ENCODE measurements at places on chromosomes 16 and 17.
A peak's percentile ranks its signal among the peaks of the same experiment; 100 is the strongest.

DNA sequence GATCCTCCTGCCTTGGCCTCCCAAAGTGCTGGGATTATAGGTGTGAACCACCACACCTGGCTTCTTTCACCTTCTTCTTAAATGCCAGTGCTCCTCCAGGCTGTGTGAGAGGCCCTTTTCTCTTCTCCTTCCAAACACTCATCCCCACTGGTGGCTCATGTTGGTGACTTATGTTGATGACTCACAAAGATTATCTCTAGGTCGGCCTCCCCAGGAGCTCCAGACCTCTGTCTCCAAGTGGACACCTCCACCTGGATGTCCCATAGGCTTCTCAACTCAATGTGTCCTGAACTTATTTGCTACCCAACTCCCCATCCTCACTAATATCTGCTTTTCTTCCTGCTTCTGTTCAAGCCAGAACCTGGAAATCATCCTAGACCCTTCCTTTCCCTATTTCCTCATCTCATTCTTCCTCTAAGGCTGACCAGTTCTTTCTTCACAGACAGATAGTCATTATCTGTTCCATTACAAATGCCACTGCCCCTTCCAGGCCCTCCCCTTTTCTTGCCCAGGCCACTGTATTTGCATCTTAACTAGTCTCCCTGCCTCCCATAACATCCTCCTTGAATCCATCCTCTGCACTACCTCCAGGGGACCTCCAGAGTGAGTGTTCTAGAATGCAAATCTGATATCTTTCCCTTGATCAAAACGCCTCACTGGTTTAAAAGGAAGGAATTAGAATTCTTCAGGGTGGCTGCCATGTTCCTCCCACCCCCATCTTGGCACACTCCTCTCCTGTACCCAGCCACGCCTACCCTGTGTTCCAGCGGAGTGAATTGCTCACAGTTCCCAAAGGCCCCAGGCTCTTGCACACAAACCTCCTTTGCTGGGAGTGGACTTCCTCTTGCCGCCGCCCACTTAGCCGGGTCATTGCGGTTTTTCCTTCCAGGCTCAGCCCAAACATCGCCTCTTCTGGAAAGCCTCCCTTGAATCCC lies 34.8 kb upstream of the FBXO47 start:
- DNase-seq: no peak

- DNase-seq: no peak
Measured at GRCh38 chr16:7964167-7964566, 626.1 kb downstream of the TMEM114 start.

GRCh38 chr17:45791935-45792334 lies 7.8 kb downstream of the CRHR1 start:
- DNase-seq: no peak

DNA sequence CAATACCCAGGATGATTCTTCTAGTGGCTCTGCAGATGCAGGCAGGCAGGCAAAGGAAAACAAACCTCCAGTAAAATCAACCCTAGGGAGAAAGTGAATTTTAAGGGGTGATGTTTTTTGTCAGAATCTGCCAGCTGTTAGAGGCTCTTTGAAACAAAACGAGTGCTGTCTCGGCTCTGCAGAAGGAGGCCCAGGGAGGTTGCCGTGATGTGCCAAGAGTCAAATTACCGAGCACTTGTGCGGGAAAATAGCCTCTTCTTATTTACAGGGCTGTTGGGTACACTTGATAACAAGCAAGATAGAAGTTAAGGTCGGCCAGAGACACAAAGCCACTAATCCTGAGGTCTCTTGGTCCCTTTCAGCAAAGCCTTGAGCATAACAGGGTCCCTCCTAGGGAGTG lies 68.9 kb upstream of the EEF2KMT start:
- no peak for DNase-seq

DNA sequence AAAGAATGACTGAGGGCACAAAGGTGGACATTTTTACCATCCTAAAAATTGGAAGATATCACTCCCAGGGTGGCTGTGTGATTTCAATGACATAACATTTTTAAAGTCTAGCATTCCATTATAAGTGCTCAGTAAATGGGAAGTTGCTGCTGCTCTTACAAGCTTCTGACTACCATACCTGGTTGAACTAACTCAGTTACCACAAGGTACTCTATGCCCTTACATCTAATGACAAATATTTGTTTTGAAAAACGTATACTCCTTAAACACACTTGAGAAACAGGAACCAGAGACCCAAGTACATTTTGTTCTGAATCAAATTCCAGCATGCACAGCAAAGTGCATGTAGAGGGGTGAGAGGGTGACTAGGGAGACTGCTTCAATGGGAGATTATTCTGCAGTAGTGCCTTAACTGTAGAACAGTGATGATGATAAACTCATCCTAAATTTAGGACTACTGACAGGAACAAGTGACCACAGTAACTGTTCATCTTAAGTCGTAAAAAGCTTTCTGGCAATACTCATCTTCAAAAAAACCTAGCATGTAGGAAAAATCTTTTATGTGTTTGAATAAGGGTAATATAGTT lies 83.5 kb downstream of the KANSL1 start:
- DNase-seq: no peak

GRCh38 chr16:14490235-14490634 lies 139.8 kb downstream of the PARN start:
- DNase-seq: no peak

- peak; percentile 87 for DNase-seq
Measured at GRCh38 chr17:47840742-47841487, at the start of gene SCRN2. TSS of gene SCRN2 (minus strand) at chr17:47841273. CDS start at chr17:47840843, 430 bp downstream.

DNA sequence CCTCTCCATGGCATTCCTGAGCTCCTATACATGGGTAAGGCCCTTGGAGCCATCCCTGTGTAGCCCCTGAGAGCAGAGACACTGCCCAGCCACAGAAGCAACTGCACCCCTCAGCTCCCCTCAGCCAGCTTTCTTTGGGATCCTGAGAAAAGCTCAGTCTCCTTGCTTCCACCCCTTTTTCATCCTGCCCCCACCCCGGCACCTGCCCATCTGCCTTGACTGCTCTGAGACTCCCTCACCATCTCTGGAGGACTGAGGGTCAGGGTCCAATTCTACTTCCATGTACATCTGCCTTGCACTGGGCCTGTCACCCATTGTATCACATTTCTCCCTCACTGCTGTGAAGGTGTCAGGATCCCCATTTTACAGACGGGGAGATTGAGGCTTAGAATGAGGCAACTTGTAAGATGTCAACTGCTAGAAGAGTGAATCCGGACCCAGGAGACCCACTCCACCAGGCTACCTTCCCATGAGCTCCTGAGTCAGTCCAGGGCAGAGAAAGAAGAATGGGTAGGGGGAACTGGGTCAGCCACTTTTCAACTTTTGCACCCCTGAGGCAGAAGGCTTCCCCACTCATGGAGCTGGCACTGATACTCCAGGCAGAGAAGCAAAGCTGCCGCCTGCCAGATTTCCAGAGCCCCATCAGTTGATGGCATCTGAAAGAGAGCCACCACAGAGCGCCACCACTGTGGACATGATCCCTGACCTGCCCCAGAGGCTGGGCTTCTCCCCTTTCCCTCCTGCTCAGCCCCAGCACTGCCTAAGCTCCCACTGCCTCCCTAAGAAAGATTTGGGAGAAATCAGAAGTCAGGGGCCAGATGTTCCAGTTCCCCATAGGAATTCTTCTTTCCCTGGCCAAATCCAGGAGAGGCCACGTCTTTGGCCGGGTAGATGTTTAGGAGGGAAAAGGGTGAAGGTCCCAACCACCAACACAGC lies 135.4 kb downstream of the TMEM132E start:
- no peak for DNase-seq

- DNase-seq: no peak
Measured at GRCh38 chr16:86345516-86345915, 164.8 kb upstream of the FOXF1 start.

DNA sequence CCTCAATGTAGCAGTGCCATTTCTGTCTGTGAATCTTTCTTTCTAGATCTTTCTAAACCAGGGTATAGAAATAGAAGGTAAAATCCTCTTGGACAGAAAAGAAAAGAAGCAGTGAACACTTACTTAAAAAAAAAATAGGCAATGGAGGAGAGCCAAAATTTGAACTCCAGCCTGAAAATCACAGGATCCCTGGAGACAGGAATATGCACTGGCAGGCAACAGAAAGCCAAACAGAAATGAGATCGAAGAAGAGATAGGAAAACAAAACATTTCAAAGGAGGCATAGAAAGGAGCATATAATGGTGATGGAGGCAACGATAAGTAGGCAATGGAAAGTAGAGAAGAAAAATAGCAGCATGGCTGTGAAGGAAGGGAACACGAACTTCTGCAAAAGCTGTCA lies 253.7 kb upstream of the HSBP1 start:
- no peak for DNase-seq

- DNase-seq: no peak
Measured at GRCh38 chr16:73233846-73234424, 186.0 kb upstream of the ZFHX3 start.

DNA sequence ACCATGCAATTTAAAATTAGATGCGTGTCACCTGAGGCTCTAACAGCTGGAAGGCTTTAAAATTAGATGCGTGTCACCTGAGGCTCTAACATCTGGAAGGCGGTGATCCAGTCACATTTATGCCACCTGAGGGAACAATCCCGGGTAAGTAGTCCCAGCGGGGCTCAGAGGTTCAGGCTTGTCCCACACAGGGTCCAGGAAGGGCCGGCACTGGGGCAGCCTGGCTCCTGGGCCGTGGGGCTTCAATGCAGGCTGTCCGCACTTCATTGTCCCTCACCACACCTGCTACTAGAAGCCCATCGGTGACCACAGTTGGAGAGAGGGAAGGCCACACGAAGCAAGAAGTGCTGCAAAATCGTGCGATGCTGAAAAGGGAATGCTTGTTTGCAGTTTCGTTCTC lies 15.4 kb upstream of the ADCY9 start:
- DNase-seq: no peak

DNA sequence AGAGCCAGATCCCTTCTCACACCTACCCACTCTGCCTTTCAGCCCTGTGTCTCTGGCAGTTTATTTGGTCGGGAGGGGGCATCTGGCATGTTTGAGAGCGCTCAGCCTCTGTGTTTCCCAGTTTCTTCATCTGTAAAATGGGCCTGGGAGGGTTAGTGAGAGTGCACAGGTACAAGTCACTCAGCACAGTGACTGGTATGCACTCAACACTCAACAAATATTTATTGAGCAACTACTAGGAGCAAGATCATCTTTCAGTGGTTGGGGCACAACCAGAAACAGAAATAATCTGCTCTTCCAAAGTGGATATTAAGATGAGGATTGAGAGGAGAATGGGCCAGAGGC lies 13.7 kb upstream of the SRCIN1 start:
- DNase-seq: no peak

DNA sequence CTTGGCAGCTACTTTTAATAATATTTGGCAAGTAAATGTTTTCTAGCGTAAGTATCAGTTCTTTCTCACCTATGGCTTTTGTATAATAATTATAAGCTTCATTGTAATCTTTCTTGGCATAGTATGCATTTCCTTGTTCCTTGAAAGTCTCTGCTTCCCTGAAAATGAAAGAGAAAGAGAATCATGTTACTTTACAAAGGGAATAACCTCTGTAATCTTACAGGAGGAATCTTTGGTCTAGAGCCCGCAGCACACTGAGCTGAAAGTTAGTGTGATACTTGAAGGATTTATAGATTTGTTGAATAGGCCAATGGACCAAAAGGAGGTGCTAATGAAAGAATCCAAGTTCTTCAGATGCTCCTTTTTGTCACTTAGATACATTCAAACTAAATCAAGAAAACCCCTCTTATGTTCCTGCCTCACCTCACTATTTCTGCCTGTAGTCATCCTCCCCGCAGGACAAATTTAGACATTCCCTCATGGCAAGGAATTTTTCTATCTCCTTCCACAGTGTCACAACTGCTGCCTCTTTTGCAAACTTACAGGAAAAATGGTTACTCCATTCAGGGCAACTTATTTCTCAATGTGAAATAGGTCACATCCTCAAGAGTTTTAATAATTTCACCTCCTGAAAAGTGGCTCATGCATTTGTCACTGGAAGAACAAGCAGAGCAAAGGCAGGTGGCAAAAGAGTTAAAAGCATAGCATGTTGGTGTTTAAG lies 16.7 kb downstream of the DNAJC7 start:
- DNase-seq: no peak

- no peak for DNase-seq
Measured at GRCh38 chr16:77206533-77206932, 7.3 kb downstream of the SYCE1L start.

DNA sequence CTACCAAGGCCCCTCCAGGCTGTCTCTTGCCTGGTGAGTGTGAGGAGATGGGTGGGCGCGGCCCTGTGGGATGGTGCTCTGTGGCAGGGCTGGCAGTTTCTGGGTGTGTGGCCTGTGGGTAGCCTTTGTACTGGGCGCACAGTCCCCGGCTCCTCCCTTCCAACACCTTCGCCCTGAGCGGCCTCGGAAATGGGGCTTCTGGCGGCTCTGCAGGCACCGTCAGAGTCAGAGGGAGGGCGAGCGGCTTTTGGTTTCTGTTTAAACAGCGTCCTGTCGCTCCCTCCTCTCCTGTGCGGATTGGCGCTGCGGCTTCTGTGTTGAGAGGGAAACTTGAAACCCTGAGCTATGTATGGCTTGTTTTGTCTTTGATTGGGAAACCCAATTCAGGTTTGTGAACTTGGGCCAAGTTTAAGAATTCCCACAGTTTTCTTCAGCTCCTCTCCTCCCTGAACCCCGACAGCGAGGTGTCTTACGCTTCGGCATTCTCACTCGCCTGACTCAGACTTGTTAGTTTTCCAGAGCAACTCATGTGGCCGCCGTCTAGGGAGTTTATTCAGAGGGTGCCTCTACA lies 8.3 kb upstream of the ZNF750 start:
- DNase-seq: no peak

DNA sequence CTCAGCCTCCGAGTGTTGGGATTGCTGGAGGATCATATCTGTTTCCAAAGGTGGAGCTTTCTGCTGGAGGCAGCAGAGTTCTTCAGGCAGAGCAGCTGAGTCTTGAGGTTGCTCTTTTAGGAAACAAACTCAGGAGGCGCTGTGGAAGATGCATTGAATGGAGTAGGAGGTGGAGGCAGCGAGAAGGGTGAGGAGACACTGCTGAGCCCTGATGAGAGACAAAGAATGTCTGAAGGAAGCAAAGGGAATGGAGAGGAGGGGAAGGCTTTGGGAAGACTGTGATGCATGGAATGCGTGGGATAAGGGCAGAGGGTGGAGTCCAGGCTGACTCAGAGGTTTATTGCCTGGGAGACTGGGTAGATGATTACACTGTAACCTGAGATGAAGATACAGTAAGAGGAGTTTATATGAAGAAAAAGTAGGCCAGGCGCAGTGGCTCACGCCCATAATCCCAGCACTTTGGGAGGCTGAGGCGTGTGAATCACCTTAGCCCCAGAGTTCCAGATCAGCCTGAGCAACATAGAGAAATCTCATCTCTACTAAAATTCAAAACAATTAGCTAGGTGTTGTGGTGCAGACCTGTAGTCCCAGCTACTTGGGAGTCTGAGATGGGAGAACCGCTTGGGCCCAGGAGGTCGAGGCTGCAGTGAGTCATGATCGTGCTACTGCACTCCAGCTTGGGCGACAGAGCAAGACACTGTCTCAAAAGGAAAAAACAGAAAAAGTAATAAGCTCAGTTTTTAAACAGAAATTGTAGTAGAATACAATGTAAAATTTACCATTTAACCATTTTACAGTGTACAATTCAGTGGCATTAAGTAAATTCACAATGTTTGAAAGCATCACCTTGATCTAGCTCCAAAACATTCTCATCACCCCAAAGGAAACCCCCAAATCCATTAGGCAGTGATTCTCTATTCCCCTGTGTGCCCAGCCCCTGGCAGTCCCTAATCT lies 17.8 kb upstream of the TMEM219 start:
- no peak for DNase-seq

Data from stimulated activated CD4-positive, alpha-beta T cell treated with anti-CD3 and anti-CD28 coated beads, Interleukin-1b, Interleukin-23, amount 100 ng/mL, for 24 hours (primary cell).